ENCODE measurements at places on chromosomes 7 and 10.

- peaks cover 8% of the 10 kb centered on the region for H3K36me3 ChIP-seq
- no peak overlapping the region for H3K4me3 ChIP-seq
- H3K27ac ChIP-seq: peak overlapping the region; percentile 11
- no peak for DNase-seq
- H3K27me3 ChIP-seq: no peaks in the 10 kb centered on the region
Measured at GRCh38 chr10:62025901-62026879, 124.7 kb downstream of the ARID5B start.

DNA sequence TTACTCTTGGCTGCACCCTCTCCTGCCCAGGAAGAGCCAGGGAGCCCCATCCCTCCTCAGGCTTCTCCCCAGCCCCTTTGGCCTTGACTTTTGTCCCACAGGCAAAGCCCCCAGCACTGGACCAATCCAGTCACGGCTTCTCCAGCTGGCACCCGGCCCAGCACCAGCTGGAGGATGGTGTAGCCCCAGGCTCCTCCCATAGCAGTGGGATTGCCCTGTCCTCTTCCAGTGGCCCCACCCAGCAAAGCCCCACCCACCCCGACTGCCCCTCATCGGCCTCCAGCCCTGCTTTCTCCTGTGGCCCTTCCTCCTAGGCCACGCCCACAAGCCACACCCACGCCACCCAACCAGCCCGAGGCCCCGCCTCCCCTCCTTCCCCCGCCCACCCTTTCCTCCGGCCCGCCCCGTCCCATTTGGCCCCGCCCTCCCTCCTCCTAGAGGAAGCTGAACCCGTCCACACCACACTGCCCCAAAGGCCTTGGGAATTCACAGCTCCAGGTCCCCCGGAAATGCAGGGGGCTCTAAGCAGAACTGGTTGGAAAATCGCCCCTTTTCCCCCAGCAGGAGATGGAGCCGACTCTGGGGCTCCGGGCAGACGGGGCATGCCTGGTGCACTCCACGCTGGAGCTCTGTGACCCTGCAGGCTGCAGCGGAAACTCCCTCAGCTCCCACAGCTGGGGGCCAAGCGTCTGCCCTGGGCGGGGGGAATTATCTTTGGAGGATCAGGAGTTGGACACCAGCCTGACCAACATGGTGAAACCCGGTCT is 25.2 kb downstream of the GET4 start:
- H3K27me3 ChIP-seq: no peaks in the 10 kb centered on the region
- no peaks in the 10 kb centered on the region for H3K4me1 ChIP-seq
- H3K4me3 ChIP-seq: no peak overlapping the region
- no peak overlapping the region for H3K27ac ChIP-seq
- no peak for DNase-seq
- H3K36me3 ChIP-seq: no peaks in the 10 kb centered on the region

- H3K4me1 ChIP-seq: no peaks in the 10 kb centered on the region
- no peak for DNase-seq
- no peaks in the 10 kb centered on the region for H3K27me3 ChIP-seq
- no peak overlapping the region for H3K4me3 ChIP-seq
Measured at GRCh38 chr7:155217634-155218033, 80.0 kb upstream of the INSIG1 start.

DNA sequence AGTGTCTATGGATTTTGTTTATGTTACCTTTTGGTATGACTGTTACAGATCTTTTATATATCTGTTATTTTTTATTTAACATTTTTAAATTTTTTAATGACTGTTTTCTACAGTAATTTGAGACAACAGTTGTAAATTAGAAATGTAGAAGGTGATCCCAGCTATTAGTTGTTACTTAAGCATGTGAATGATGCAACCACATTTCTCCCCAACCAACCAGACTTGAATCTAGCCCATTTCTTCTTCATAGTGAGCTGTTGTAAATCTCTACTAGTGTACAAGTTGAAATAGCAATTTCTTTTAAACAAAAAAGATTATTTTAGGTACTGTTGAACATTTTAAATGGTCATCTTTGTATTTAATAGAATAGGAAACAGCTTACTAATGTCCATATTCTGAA is 18.0 kb downstream of the TMEM106B start:
- no peak for DNase-seq
- H3K36me3 ChIP-seq: no peaks in the 10 kb centered on the region
- no peak overlapping the region for H3K4me3 ChIP-seq

DNA sequence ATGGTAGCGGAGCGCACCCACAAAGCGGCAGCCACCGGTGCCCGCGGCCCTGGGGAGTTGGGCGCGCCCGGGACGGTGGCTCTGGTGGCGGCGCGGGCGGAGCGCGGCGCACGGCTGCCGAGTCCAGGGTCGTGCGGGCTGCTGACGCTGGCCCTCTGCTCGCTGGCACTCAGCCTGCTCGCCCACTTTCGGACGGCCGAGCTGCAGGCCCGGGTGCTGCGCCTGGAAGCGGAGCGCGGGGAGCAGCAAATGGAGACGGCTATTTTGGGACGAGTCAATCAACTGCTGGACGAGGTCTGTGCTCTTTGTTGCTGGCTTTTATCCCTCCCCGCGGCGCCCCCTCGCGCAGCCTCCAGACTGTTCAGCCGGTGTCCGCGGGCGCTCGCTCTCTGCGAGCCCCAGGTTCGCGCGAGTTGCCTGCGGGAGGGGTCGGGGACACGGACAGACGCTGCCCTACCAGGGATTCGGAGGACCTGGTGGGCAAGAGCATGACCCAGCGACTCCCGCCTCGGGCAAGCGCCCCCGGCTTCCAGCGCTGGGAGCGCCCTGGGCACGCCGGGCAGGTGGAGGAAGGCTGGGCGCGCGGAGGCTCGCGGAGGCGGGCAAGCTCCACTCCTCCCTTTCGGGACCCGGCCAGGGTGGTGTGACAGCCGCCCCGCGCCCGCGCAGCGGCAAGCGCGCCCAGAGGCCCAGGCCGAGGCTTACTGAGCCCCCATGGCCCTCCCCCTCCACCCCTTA is 887 bp downstream of the COL13A1 start:
- peaks cover 20% of the 10 kb centered on the region for H3K27me3 ChIP-seq
- no peaks in the 10 kb centered on the region for H3K4me1 ChIP-seq
- no peak overlapping the region for H3K27ac ChIP-seq
- no peak for DNase-seq
- no peak overlapping the region for H3K4me3 ChIP-seq

GRCh38 chr10:112696592-112696991 is 249.6 kb downstream of the VTI1A start:
- no peak overlapping the region for H3K27ac ChIP-seq
- H3K27me3 ChIP-seq: no peaks in the 10 kb centered on the region
- no peaks in the 10 kb centered on the region for H3K4me1 ChIP-seq
- no peak overlapping the region for H3K4me3 ChIP-seq
- no peaks in the 10 kb centered on the region for H3K36me3 ChIP-seq
